ENCODE measurements at places on chromosomes 3 and 15.

DNA sequence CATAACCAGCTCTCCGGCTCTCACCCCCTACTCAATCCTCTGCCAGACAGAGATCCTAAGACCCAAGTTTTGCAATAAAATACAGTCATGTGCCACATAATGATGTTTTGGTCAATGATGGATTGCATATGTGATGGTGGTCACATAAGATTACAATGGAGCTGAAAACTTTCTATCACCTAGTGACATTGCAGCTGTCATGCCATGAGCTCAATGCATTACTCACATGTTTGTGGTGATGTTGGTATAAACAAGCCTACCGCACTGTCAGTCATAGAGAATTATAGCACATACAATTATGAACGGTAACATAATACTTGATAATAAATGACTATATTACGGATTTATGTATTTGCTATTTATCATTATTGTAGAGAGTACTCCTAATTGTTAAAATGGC lies 26.9 kb upstream of the SAMMSON start:
- DNase-seq, result no peak

DNA sequence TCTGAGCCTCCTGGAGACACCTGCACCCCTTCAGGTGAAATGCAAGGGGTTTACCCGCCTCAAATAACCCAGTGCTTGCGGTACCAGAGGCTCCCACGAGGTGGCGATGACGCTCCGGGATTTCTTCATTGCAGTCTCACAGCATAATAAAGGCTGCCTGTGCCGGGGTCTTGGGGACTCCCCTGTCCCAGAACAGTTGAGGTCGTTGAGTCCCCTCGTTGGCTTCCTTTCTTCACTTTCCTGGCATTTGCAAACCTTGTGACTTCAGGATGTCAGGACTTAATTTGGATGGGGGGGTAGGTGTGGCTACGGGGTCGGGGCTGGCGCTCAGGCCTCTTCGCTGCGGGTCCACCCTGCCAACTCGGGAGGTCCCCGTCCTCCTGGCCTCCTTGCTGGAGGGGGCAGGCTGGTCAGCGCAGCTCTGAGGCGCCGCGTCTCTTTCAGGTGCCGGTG lies 1.3 kb downstream of the GNAT1 start:
- peak; percentile 78 for DNase-seq

- DNase-seq, result no peak
Measured at GRCh38 chr3:111926266-111926676, 52.6 kb upstream of the ABHD10 start.

DNA sequence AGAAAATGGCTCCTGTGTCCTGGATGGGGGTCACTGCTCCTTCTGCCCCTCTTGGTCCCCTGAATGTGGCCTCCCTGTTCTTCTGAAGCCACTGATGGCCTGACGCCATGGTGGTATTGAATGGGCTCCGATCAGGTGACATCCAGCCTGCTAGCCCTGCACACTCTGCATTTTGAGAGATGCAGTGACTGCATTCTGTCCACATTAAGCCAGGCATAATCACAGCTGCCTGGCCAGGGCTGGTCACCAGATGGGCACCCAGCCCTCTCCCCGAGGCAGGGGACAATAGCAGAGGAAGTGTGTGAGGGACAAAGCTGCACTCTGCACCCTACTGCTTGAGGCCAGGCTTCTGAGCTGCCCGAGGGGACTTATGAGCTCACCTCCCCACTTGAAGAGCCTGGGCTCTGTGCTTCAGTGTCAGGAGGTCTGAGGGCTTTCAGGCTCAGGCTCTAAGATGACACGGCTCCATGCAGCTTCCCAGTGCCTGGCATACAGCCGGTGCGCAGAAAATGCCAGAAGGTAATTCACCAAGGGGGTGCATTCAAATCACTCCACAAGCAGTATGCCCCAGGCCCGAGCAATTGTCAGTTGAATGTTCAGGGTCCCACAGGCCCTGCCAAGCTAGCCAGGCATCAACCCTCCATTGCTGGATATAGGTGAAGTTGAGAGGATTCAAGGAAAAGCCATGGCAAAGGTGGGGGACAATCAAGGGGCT lies 56.8 kb downstream of the WNT7A start:
- no peak for DNase-seq

- DNase-seq, result no peak
Measured at GRCh38 chr15:54638666-54639065, 558.1 kb downstream of the RSL24D1 start.

DNA sequence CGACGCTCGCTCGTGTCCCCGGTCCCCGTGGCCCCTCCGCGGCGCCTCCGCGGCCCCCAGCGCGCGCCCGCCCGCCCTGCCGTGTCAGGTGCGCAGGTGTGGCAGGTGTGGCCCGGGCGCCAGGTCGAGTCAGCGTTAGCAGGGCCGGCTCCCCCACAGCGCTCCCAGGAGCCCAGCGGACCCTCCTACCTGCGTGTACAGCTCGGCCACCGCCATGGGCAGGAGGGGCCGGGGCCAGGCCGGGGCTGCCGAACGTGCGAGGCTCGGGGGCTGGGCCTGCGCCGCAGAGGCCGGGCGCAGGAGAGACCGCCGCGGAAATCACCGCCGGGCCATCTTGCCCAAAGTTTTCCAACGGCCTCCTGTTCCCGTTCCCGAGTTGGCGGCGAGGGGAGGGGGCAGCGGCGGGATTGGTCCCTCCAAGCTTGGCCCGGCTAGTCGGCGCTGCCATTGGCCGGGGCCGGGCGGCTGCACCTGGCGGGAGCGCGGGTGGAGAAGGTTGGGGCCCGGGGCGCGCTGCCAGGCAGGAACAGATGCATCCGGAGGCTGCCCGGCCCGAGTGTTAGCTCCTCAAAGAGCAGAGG lies at the start of gene MYO5C:
MYO5C (minus strand) TSS at position 384 of the 581 bp plus-strand sequence; CDS start at position 216, 168 bp downstream.
- DNase-seq, result peak; percentile 97

DNA sequence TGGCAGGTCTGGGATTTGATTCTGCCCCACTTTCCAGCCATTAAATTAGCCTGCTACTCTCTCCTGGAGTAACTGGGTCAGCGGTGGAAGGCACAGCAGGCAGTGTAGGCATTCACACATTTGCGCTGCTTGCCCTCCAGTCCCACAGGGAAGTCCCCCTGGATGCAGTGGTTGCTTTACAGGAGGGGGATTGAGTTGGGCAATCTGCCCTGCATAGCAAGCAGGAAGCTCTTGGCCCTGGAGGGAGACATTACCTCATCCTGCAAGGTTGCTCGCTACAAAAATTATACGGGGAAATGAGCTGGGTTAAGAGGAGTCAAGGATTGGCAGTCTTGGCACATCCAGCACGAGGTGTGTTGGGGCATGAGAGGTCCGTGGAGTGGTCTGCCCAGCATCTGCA lies 14.8 kb downstream of the MCM2 start:
- DNase-seq, result no peak

DNA sequence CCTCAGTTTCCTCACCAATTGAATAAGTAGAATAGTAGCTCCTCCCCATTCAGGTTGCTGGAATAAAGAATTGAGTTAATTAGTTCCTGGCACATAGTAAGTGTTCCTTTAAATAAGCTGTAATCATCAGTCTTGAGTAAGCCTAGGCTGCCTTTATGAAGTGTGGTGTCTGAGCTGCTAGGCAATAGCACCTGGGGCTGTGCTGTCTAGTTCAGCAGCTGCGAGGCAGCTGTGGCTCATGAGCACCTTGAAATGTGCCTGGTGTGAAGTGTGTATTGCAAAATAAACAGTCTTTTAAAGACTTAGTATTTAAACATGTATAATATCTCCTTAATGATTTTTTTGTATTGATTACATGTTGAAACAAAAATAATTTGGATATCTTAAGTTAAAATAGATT lies 77.6 kb downstream of the TOP2B start:
- DNase-seq, result no peak

DNA sequence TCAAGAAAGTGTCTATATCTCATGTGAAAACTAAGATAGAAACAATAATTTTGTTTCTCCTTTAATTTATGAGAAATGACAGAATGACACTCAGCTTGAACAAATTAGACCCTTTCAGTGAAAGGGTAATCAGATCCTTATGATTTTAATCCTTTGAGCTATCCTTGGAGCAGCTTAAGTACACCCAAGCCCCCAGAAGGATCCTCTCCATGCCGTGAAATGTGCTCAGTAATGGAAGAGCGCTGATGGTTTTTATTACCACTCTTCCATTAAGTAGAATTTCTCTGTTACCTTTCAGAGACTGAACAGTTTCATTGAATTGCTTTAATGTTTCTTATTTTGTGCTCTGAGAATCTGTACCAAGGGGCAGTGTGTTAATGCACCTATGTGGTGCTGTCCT lies 54.3 kb downstream of the HMG20A start:
- no peak for DNase-seq

DNA sequence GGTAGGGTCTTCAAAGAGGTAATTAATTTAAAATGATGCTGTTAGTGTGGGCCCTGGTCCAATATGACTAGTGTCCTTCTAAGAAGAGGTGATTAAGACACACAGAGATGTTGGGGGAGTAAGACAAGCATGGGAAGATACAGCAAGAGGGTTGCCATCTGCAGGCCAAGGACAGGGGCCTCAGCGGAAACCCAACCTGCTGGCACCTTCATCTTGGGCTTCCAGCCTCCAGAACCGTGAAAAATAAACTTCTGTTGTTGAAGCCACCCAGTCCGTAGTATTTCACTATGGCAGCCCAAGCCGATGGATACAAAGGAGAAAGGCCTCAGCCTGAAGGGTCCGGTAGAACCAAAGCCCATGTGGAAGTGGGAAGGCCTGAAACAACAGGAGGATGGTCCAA lies 161.7 kb upstream of the UBE2E1 start:
- DNase-seq, result no peak

DNA sequence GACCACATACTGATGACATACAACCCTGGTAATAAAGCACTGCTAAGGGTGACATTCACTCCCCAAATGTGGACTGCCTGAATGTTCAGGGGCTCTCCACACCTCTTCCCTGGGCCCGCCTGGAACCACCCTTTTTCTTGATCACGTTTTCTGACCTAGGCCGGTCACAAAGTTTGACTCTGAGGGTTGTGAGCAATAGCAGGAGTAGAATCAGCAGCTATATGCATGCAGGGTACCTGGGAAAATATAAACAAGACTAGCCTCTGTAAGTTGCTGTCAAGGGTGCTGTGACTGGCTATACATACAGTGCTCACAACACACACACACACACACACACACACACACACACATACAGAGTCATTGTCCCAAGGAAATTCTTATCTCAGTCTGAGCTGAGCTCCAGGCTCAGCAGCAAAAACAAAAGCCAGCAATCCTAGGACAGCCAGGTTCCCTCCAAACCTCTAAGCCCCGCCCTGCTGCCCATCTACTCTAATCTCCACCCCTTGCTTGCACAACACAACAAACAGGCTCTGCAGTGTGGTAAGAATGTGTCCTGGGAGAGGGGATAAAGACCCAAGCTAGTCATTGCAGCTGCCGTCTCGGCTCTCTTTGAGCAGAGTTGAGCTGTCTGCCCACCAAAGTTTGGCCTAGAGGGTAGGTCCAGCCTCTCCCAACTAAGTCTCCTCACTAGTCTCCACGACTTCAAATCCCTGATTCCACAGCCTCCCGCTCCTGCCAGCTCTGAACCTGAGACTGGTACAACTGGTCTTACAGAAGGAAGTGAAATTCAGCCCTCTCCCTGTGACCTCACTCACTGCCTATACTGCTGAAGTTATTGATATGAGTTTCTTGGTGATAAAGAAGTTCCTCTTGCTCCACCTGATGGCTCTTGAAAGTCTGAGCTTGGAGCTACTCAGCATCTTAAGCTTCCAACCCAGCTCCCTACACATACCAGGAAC lies 2.2 kb downstream of the BMF start:
- DNase-seq, result peak; percentile 85

DNA sequence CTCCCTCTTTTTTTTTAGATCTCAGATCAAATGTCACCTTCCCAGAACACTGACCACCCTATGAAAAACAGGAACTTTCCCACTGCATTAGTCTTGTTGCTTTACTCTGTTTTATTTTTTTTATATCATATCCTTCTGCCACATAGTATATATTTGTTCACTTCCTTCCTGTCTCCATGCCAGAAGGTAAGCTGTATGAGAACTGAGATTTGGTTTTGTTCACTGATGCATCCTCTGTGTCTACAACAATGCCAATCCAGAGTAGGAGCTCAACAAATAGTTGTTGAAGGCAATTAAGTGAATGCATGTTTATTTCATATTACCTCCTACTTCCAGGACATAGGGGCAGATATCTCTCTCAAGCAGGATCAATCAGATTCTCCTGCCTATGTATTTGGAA lies 114.4 kb downstream of the TPRG1 start:
- DNase-seq, result no peak

DNA sequence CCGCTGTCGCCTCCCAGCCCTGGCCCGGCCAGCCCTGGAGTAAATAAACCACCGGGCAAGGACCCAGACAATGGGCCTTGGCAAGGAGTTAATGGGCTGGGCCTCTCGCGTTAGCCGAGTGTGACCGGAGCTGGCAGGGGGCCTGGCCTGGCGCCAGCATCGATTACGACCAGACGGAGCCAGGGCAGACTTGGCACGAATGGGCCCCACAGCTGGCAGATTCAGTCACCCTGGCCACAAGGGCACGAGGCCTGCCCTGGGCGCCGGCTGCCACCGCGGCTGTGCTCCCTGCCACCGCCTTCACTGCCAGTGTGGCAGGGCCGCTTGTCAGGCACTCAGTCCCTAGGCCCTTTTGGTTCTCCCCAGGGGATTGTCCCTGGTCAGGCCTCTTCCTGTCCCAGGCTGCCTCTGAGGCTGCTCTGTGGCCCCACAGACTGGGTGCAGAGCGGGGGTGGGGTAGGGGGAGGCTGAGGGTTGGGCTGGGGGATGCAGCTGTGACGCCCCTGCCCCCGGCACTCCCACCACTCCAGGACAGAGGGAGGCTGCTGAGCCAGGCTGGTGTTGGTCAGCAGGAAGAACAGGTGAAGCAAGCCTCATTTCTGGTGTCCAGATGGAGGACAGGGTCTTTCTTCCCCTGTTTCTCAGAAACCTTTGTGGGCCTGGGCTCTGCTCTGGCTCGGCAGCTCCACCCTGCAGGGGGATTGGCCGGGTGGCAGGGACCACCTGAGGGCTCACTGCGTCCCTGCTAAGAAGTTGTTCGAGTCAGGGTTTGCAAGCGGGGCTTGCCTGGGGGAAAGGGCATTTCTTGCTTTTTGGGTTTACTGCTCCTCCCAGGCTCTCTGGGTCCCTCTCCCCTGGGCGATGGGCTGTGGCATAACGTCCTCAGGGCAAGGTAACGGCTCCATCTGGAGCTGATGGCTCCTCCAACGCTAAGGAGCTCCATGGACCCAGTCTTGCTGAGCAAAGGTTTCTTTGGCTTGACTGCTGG lies 30.5 kb upstream of the SRP14 start:
- peak; percentile 87 for DNase-seq

- DNase-seq, result no peak
Measured at GRCh38 chr3:94303266-94303665, 240.4 kb downstream of the NSUN3 start.

- no peak for DNase-seq
Measured at GRCh38 chr3:194123726-194124125, 12.2 kb upstream of the HES1 start.

DNA sequence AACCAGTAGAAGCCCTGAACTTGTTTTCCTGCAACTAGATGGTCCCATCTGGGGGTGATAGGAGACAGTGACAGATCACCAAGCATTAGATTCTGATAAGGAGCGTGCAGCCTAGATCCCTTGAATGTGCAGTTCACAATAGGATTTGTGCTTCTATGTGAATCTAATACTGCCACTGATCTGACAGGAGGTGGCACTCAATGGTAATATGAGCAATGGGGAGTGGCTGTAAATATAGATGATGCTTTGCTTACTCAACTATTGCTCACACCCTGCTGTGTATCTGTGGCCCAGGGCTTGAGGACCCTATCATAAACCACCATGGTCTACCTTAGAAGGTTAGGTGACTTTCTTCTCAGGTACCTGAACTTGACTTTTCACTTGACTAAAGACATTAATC lies 417.1 kb upstream of the ARHGEF26 start:
- no peak for DNase-seq

GRCh38 chr3:122397201-122397600 lies 13.2 kb downstream of the FAM162A start:
- DNase-seq, result no peak
